ENCODE measurements at places on chromosomes 13 and 19.
A peak's percentile ranks its signal among the peaks of the same experiment; 100 is the strongest.

- DNase-seq, result peak; percentile 31
Observed at GRCh38 chr19:46962030-46962570, 57.5 kb upstream of the NPAS1 start.

- DNase-seq, result peak; percentile 75
Observed at GRCh38 chr19:18292810-18293641, 11.6 kb upstream of the JUND start.

DNA sequence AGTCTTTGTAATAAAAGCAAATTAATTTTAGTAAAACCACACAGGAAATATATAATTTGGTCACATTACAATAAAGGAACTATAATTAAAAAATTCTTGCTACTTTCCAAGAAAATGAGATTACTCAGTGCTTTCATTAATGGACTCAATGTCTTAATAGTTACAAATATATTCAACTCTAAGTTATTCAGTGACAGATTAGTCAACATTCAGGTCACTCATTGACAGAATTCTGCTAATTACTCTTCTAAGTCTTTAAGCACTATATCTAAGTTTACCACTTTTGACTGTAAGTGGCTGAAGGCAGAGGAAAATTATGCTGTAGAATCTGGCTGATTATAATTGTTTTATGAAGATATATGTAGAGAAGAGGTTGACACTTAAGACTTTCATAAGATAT lies 1365.0 kb downstream of the EFNB2 start:
- DNase-seq, result no peak

DNA sequence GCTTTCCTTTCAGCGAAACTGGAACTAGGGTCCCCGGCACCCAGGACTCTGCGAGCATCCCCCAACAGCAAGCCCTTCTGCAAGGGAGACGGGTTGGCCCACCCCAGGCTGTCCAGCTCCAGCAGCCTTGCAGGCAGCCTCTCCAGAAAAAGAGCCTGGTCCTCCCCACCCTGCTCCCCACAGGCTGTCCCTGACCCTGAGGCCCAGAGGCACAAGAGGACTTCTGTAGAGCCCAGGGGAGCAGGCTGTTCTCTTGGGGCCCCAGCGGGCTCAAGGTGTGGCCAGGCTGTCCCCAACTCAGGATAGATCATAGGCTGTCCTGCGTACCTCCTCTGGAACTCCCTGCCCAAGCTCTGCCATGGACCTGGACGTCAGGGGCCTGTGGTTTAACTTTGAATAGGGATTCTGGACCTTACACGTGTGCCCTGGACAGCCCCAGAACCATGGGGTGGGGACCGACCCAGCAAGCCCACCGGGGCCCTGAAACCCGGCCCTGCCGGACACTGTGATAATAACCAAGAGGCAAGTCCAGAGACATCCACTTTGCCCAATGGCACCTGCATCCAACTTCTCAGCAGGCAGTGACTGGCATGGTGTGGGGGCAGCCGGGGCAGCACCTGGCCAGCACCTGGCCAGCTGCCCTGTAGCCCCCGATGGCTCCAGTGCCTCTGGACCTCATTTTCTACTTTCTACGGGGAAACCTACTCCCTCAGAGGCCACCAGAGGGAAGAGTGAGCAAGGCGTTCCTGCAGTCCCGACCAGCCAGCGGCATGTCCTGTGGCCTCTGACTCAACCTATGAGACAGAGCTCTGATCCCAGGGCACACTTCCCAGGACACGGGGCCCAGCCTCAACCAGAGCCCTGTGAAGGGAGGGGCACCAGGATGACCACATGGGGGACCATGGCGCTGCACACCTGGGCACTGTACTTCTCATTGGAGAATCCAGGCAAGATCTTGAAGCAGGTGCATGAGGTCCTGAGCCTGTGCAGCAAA lies 50.9 kb upstream of the TPM4 start:
- peak; percentile 23 for DNase-seq

- no peak for DNase-seq
Observed at GRCh38 chr13:49951754-49952535, 15.8 kb upstream of the SPRYD7 start.

GRCh38 chr19:17680230-17680722 lies 7.9 kb downstream of the UNC13A start:
- peak; percentile 85 for DNase-seq

GRCh38 chr19:39599116-39599515 lies 3.2 kb upstream of the LGALS13 start:
- DNase-seq, result no peak

DNA sequence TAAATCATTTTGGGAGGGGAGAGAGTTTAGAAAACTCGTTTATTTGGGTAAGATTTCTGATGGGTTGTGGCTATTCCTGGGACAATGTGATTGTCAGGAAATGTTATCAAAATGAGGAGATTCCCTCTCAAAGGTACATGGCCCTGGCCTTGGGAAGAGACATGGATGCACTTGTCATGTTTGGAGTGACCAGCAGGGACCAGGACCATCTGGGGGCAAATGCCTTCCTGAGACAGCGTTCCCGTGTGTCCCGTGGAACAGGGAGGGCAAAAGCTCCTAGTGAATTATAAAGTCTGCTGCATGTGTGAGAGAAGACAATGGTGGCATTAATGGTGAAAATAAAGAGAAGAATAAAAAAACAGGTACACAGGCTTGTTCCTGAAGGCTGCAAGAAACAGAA lies 317.3 kb downstream of the ZNF536 start:
- no peak for DNase-seq

GRCh38 chr19:19691683-19692082 lies 23.0 kb downstream of the ZNF101 start:
- DNase-seq, result no peak

DNA sequence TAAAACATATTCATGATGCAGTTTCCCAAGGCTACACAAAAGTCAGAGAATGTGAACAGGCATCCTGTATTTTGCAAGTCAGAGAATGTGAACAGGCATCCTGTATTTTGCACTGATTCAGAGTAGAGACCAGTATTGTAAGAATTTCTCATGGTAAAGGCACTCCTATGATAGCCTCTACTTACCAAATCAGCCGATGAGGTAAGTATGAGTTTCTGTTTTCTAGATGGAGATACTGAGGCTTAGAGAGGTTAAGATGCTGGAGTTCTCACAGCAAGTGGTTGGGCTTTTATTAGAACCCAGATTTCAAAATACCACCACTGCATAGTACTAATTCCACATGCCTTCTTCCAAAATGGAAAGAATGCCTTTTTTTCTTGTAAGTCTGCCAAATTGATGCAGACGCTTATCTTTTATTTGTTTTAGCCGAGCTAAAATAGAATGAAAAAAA lies 12.3 kb downstream of the TPT1 start:
- DNase-seq, result no peak

DNA sequence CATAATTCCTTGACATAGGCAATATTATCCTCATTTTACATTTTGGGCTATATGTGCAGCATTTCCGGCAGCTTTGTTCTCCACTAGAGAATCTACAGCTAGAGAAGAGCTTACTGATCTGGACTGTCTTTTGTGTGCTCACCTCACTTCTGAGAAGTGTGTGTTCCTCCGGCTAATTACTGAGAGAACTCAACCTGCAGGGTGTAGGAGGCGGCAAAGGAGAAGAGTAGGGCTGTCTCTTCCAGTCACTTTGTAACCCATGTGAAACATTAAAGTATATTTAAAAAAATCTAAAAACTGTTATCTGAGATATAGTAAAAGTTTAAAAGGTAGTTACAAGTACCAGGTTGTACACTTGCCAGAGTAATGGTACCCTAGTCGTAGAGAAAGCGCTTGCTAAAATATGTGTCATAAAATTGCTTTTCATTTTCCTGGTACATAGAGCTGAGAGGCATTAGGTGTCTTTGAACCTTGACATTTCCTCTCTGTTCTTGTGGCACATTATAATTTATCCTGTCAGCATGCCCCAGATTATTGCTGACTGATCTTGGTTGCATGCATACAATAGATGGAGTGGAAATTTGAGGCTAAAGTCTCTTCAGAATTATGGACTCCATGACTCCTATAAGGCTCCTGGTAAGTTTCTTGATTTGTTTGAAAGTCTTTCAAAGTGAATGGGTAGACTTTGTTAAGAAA lies 381.9 kb downstream of the LMO7 start:
- DNase-seq, result no peak

DNA sequence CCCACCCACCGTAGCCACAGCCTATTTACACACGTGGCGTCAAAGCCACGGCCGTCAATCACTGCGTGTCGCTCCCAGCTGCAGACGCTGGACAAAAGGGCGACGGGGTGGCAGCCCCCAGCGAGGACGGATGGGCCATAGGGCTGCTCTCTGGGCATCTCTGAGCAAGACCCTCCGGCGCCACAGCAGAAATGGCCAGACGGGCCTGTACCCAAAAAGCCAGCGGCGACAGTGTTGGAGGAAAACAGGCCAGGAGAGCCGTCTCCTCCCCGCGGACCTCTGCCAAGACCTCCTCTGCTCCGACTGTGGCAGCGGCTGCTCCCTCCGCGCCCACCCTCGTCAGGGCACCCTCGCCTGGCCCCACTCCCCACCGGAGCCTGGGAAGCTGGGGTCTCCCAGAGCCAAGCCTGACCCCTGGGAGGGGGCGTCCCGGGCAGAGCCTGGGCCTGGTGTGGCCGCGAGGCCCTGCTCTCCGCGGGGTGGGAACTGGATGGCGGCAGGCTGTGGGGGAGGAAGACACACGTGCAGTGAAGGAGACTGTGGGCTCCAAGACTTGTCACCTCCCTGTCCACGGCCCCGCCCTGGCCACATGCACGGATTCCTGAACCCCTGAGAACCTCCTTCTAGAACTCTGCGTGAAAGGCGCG lies 2.7 kb downstream of the C2CD4C start:
- DNase-seq, result no peak

DNA sequence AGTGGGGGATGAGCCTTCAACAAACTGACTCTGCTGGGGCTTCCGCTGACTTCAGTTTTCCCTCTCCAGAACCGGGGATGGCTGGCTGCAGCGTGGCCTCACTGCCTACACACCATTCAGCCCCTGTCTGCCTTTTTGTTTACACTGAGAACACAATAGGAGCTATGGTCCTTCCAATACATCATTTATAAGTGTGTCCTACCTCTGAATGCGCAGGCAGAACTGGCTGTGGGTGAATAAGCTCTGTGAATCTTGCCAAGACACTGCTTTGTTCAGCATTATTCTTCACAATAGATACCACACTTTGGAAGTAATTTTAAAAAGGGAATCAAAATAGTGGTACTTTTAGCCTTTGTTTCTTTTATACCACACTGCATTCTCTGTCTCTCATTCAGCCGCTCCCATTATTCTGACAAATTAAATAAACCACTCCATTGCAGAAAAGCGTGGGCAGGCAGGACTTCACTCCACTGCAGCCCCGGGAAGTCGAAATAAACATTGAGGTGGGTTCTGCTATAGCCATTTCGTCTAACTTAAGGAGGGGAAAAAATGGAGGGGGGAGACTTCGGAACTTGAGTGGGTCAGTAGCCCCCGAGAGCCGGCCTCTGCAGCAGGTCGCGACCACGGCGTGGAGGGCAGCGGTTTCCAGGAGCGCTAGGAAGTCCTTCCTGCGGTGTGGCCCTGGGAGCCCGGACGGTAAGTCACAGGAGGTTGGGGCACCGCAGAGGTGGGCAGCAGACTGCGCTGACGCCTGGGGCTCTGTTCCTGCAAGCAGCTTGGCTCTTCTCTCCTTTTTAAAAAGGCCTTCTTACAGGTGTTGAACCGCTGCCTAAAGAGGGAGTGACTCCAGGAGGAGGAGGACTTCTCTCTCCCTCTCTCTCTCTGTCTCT lies 94.8 kb upstream of the SOX1 start:
- DNase-seq, result no peak

DNA sequence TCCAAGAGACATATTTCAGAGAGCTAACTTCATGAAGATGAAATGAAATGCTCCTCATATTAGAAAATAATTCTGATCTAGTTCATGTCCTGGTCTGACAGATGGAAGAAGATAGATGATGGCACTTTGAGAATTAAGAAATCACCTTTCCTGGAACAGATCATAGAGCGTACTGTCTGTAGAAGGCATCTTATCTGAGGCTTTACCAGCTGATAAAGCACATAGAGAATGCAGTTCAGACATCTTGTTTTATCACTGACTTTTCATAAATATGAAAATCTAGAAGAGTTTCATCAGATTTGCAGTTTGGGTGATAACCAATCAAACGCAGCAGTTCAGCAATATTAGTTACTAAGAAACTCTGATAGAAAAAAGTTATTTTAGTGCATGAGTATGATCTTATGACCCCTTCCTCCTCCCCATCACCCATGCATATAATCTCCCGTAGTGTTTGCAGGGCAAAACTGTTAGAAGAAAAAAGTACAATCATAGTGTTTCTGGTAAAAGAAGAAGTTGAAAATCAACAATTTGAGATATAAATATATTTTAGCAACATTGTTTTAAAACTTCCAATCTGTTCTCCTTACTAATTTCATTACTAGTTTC lies 585.2 kb downstream of the PCDH9 start:
- DNase-seq, result no peak

DNA sequence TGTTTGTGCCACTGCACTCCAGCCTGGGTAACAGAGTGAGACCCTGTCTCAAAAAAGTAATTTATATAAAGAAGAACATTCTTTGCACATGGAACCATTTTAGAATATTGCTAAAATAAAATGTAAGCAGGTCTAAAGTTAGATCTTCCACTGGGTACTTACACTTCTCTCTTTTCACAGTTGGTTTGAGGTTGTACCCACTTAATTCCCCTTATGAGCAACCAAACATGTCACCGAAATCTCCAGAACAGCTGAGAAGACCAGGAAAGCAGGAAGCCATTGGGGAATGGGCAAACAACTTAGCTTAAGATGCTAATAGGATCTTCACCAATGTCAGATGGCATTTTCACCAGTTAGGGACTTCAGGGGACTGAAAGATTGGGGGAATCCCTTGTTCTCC lies 18.8 kb downstream of the NLRP4 start:
- DNase-seq, result no peak

DNA sequence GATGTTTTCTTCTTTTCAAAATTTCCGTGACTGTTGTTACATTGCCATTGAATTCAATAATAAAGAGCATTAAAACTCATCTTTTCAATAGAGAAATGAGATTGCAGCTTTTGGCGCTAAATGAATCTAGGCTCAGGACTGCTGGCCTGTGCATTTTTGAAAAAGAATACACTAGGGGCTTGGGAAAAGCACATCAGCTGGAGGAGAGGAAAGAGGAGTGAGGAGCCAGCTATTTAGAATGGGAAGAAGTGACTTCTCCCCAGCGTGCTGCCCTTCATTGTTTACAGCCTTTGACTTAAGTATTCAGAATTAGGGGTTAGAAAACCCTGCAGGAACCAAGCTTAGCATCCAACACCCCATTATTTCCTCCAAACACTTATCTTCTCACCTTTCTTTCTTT lies 43.3 kb downstream of the TNFSF11 start:
- no peak for DNase-seq

DNA sequence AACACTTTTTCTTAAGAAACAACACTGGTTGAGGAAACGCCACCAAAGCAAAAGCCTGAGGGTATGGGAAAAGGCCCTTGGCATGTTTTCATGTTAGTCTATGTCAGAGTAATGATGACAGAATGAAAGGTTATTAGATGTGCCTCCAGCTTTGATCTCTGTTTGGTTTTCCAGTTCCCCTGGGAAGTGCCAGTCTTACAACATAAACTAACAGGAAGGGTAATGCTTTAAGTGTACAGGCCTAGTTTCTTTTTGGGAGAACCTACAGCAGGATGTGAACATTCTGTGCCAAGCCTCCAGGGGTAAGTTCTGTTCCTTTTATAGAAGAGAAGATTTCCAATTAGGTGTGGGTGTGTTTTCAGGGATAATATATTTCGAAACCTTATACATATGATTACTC lies 121.7 kb downstream of the FNDC3A start:
- peak; percentile 47 for DNase-seq

Data from G401 (cell line).